ENCODE measurements at places on chromosomes 2 and 18.

- no peak for DNase-seq
Measured at GRCh38 chr2:238963161-238963970, 115.5 kb downstream of the TWIST2 start.

DNA sequence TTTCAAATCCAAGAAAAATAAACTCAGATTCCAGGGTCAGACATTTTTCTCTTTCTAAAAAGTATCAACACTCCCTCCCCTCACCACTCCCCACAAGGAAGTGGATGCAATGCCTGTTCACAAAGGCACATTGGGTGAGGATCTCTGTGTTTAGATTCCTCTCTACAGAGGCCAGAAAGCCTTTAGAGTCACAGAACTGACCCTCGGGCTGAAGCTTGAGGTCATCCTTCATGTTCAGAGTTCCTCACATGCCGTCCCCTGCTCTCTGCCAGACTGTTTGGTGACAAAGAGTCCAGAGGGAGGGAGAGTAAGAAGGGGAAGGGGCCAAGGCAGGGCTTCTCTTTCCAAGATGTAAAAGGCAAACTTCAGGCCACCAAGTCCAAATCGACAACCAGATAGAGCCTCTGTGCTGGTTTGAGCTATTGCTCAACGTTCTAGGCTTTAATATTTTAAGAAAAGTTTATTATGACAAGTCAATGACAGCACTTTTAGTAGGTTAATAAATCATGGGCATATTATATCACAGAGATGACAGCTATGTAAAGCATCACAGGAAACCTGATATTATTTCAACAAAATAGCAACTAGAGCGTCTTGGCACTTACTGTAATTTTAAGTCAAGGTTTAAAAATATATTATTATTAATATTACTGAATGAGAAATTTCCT, 269.4 kb downstream of the ETAA1 start:
- no peak for DNase-seq

GRCh38 chr18:63909870-63910269, 2.1 kb downstream of the SERPINB10 start:
- DNase-seq, result no peak

GRCh38 chr18:75277610-75277928, 67.0 kb downstream of the TSHZ1 start:
- DNase-seq, result no peak

- no peak for DNase-seq
Measured at GRCh38 chr18:9577361-9577760, 37.0 kb downstream of the PPP4R1 start.

DNA sequence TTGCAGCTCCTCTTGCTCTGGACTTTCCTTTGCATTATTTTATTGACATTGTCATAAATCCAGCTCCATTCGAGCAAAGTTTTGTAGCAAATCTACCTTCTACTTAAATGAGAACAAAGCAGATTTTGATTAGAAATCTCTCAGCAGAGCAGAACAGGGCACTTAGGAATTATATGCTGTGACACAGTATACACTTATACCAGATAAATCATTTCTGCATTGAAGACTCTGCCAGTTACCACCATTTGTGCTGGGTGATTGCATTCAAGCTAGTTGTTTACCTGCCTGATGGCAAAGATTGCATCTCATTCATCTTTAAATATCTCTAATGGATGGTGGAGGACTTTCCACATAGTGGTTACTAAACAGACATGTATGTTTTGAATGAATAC, 441.7 kb upstream of the HNMT start:
- DNase-seq, result no peak

- DNase-seq, result no peak
Measured at GRCh38 chr2:98772536-98772935, 41.6 kb upstream of the MGAT4A start.

DNA sequence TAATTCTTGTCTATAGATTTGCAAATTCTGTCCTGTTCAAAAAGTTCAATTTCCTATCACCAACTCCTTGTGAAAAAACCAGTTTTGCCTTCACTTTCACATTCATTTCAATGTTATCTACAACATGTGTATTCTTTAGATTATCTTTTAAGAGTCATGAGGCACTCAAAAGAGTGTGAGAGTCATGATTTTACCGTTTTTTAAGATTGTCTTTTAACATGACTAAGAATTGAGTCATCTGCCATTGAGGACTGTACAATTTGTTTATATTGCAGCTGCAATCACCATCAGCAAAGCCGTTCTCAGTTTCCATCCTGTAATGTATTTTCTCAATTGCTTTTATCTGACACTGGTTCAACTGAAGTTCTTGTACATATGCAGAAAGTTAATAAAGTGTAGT, 275.8 kb downstream of the LNPK start:
- DNase-seq, result no peak

DNA sequence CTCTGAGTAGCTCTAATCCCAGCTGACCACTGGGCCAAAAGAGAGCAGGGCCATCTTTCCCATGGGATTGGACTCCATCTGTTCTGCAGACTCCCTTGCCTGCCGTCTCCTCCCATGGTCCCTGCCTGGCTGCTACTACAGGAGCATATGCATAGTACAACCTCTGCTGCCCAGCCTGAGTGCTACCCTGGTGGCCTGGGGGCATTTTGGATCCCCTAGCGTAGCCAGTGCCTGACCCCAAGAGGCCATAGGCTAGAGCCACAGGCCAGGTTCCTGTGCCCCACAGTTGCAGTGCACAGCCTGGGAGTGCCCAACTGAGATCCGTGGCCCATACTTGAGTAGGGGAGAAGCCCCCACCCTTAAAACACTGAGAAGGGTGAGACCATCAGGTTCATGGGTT, 280.3 kb downstream of the CCDC85A start:
- no peak for DNase-seq

- peak; percentile 88 for DNase-seq
Measured at GRCh38 chr2:74515981-74516633, 1.9 kb downstream of the TLX2 start.
